Occipital lobe (tissue), 3 donors: ENCODE measurements at places on chromosomes 13 and 19.

DNA sequence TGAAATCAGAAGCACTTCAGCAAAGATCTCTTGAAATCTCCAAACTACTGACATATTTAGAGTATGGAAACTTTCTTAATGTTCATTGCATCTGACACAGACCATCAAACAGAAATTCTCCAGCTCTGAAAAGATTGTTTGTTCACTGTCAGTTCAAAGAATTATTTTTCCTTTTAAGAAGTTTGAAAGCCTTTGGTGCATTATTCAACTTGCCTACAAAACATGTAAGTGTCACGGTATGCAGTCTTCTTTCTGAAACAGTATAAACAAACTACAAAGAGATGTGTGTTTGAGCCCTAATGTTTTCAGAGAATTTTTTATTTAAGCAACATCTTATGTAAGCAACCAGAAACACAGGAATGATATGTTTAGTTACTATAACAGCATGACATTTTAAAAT is 125.4 kb downstream of the FGF14 start:
- DNase-seq = no peak

- DNase-seq = no peak
These were observed 220.3 kb downstream of the NBEA start for GRCh38 chr13:35162420-35162819.

DNA sequence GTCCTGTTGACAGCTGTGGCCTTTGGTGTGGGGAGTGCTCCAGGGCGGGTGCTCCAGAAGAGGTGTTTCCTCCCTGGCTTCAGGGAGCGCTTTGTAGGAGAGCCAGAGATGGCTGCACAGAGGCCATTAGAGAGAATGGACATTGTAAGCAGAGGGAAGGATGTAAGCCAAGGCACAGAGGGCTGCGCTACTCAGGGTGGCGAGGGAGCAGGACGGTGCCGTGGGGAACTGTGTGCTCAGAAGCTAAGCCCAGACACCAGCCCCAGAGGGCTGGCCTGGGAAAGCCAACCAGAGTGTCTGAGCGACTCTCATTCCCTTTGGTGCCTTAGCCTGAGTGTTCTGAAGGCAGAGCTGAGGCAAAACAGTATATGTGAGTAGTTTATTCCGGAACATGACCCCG is 92.2 kb downstream of the TSHZ3 start:
- DNase-seq = no peak

- no peak for DNase-seq
These were observed 126.0 kb downstream of the PCCA start for GRCh38 chr13:100214886-100215285.

GRCh38 chr13:74904556-74904955 is 577.4 kb downstream of the TBC1D4 start:
- DNase-seq = no peak

DNA sequence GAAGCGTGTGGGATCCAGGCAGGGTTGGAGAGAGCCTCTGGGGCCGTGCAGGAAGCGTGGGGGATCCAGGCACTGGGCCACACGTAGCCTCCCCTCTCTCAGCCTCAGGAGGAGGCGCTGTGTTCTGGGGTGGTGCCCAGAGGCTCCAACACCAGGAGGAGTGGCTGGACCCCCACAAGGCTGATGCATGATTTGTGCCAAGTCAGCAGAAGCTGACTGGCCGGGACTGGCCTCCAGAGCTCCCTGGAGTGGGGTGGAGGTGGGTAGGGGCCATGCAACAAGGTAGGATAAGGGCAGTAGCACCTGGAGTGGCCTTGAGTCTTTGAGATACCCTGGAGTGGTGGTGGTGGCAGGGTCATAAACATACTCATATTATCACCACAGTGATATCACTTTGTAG is 75.3 kb downstream of the ERICH6B start:
- no peak for DNase-seq

GRCh38 chr19:6012426-6013170 is 34.7 kb upstream of the RANBP3 start:
- DNase-seq = no peak

DNA sequence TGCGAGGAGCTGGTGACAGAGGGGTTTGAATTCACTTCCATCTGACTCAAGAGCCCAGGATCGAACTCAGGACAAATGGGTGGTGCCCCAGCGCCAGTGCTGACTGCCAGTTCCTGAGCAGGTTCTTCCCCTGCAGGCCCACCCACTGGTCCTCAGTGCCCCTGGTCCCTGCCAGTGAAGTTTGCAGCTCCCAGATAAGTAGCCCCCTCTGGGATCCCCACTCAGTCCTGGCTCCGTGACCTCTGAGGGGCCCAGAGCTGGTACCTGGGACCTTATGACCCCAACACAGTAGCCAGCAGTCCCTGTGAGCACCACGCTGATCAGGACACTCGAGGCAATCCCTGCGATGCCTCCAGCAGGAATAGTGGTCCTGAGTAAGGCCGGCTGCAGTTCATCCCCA is 11.3 kb upstream of the CEACAM20 start:
- DNase-seq = no peak

GRCh38 chr19:17997969-17998826 is 9.8 kb upstream of the ARRDC2 start:
- no peak for DNase-seq

GRCh38 chr13:111095911-111096501 is 19.1 kb upstream of the ARHGEF7 start:
- no peak for DNase-seq

DNA sequence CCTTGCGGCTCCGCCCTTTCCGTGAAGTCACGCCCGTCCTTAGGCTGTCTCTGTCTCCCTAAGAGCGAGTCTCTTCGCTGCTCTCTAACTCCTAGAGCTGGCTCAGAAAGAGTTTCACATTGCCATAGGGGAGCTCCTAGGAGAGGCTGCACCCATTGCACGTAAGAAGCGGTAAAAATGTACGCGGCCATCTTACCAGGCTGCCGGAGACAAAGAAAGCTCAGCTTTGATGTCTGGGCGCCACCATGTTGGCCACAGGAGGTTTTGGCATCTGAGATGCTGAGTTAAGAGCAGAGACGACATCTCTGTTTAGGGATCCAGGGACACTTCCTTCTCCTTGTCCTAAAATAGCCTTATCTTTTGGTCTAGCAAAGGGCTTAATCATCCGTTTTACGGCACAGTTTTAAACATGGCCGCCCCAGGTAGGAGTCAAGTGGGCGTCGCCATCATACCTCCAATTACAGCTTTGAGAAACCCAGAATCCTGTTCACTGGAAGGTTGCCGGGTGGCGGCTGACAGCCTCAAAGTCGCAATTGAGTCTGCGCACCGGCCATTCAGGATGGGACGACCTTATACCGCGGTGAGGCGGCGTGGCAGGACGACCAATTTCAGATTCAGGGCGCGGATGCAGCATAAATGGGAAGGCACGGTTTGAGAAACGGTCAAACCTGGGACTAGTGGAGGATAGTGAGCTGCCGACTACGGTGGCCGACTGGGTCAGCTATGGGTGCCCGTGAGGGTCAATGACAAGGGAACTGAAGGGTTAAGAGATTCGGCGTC is at the start of gene ZNF793:
Gene ZNF793 (plus strand): TSS at position 553 of the 780 bp plus-strand sequence. CDS start 16,501 bp downstream, outside the sequence.
- DNase-seq = peak; percentile 79

DNA sequence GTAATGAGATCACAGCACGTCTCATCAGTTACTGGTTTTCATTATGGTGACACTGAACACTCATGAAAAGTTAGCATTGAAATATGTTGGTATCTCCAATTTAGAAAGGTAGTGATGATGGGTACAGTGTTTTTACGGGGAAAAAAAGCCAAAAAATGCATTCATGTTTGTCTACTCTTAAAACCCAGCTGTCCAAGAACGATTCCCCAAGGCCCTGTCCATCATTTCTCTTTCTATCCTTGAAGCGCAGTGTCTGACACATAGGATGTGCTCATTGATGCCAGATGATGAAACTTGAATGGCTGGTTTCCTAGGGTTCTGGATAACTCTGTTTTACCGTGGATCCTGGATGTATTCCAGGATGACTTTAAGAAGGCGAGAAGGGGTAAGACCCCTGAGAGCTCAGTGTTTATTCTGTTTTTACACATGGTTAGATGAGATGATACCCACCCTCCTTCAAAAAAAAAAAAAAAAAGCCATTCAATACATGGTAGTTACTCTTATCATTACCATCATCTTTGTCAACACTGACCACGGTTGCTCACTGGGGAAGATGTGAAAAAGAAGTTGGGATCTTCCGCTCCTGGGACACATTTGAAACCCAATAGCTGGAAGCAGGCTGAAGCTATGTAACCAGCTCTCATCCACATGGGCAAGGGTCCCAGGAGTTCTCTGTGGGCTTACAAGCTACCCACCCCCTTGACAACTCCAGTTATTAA is 22.5 kb downstream of the SERP2 start:
- DNase-seq = no peak

DNA sequence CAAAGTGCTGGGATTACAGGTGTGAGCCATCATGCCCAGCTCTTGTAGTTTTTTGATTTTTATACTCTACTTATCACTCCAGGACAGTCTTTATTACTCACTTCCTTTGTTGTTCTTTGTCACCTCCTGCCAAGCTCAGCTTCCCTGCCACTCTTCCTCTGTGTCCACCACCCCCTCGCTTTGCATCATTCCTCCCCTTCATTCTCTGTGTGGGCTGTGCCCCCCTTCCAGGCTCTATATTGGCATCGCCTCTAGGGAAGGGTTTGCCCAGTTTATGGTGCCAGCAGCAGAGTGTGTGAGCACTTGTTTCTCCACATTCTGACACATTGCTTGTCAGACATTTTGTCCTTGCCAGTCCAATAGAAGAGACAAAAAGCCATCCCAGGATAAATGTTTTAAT is 15.1 kb downstream of the ZNF302 start:
- no peak for DNase-seq

GRCh38 chr13:98678741-98679140 is 73.7 kb downstream of the SLC15A1 start:
- DNase-seq = no peak

DNA sequence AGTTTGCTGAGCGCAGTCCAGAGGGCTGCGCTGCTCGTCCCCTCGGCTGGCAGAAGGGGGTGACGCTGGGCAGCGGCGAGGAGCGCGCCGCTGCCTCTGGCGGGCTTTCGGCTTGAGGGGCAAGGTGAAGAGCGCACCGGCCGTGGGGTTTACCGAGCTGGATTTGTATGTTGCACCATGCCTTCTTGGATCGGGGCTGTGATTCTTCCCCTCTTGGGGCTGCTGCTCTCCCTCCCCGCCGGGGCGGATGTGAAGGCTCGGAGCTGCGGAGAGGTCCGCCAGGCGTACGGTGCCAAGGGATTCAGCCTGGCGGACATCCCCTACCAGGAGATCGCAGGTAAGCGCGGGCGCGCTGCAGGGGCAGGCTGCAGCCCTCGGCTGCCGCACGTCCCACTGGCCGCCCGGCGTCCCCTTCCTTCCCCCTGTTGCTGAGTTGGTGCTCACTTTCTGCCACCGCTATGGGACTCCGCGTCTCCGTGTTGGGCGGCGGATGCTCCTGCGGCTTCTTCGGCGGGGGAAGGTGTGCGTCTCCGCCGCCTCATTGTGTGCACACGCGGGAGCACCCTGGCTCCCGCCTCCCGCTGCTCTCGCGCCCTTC is 772 bp downstream of the GPC6 start:
- peak; percentile 31 for DNase-seq

- no peak for DNase-seq
These were observed 171.4 kb downstream of the OXGR1 start for GRCh38 chr13:96822895-96823294.

DNA sequence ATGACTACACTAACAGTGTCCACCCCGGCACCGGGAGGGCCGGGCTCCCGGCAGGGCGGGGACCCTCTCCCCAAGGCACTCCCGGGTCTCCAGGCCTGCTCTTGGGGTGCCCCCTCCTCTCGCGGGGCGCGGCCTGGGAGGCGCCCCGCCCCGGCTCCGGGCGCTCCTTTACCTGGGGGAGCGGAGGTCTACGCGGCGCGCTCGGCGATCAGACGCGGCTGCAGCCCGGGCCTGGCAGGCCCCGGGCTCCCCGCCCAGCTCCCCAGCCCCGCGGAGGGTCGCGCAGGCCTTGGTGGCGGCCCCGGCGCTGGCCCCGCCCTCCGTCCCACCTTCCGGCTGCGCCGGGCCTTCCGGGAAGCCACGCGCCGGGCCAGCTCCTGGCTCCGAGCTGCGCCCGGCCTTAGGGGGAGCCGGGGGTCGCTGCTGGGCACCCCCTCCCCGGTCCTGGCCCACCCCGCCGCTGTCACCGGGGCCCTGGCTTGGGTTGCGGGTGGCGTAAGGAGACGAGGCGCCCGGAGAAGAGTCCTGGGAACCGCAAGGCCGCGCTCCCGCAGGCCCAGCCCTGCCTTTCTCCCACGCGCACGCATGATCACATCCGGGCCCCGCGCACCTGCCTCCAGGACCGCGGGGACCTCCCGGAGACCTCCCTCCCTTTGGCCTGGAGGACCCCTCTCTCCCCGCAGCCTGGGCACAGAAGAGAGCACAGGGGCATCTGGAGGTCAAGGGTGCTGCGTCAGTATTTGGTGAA is at the start of gene C19orf12:
Gene C19orf12 (minus strand): TSS at position 309 of the 748 bp plus-strand sequence. CDS start 6,848 bp downstream, outside the sequence.
- peak; percentile 53 for DNase-seq

GRCh38 chr13:51502153-51502651 is 49.4 kb upstream of the INTS6 start:
- DNase-seq = no peak
